Activated naive CD4-positive, alpha-beta T cell treated with anti-CD3 and anti-CD28 coated beads, Interleukin-2, amount 50 U/mL, for 72 hours (primary cell): ENCODE measurements at places on chromosomes 16 and 17. TPM values are rescaled to one million over a fixed set of nuclear protein-coding genes. Genes with fewer than 3 reads are reported as not detected.

Gene NXN
- total RNA-seq, result 0.39 TPM

Gene TBC1D3I
- 0.16 TPM for total RNA-seq

Gene ACSM5
- total RNA-seq, result not detected

Gene KCNJ16
- total RNA-seq, result not detected

Gene HID1
- 1.6 TPM for total RNA-seq
